Activated CD4-positive, alpha-beta T cell treated with anti-CD3 and anti-CD28 coated beads for 36 hours (primary cell): ENCODE measurements at places on chromosomes 7 and 10. TPM values are rescaled to one million over a fixed set of nuclear protein-coding genes. Genes with fewer than 3 reads are reported as not detected.
A peak's percentile ranks its signal among the peaks of the same experiment; 100 is the strongest.

Gene MYO3A
- not detected for total RNA-seq

Gene NPC1L1
- not detected for total RNA-seq

Gene TMEM213
- not detected for total RNA-seq

Gene TUBB8
- total RNA-seq: not detected

DNA sequence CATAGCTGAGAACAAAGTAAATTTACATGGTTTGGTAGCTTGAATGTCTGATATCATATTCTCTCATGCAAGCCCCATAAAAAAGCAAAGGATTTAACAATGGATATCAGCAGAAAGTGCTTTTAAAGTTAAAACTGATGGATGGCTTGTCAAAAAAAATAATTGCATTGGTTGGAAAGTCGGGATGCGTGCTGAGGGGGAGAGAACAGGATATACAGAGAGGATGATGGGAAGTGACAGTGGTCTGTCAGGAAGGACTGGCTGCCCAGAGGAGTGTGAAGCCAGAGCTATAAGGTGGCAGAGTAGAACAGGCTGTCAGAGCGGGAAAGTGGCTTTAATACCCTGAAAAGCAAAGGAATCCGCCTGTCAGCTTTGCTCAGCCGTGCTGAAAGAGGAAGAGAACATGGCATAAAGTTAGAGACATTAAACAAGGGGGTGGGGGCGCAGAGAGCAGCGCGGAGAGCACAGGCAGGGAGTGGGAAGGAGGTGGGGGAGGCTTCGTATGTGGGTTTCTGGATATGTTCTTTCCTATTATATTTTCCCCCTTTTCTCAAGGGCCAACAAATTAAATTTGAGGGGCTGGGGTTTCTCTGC is 493.0 kb downstream of the LRMDA start:
- no peak for DNase-seq
- no peaks in the 10 kb centered on the region for H3K36me3 ChIP-seq
- no peak overlapping the region for H3K27ac ChIP-seq
- H3K4me3 ChIP-seq: no peak overlapping the region

DNA sequence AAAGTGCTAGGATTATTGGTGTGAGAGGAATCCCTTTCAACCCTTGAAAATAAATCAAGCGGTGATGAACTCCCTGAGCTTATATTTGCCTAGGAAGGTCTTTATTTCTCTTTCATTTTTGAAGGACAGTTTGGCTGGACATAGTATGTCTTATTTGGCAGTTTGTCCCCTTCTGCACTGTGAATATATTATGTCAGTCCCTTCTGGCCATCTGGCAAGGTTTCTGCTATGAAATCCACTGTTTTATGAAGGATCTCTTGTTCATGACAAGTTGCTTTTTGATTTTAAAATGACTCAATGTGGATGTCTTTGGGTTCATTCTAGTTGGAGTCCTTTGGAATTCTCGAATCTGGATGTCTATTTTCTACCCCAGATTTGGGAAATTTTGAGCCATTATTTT is 21.7 kb upstream of the MCM10 start:
- H3K4me1 ChIP-seq: no peaks in the 10 kb centered on the region
- DNase-seq: no peak
- H3K4me3 ChIP-seq: no peak overlapping the region
- H3K27ac ChIP-seq: no peak overlapping the region

GRCh38 chr10:63720676-63721075 is 199.5 kb downstream of the REEP3 start:
- no peak for DNase-seq
- H3K36me3 ChIP-seq: no peaks in the 10 kb centered on the region
- H3K4me1 ChIP-seq: peaks cover 7% of the 10 kb centered on the region

DNA sequence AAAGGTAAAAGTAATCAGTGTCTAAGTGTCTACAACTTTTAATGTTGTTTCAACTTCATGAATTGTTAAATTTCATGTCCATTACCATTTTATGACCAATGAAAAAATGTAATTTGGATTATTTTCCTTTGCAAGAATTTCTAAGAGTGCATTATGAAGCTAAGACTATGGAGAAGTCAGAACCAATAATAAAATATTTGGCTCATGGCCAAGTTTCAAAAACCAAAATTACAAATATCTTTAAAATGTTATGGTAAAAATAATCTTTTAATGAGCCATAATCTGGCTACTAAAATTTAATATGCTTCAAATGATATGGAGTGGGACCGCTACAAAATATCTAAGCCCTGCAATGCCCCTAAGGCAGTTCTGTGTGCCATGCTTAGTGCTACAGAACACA is 294.1 kb upstream of the SMIM30 start:
- H3K27ac ChIP-seq: no peak overlapping the region
- no peaks in the 10 kb centered on the region for H3K36me3 ChIP-seq
- DNase-seq: no peak
- H3K27me3 ChIP-seq: peaks cover 6% of the 10 kb centered on the region
- no peak overlapping the region for H3K4me3 ChIP-seq

GRCh38 chr10:119337796-119338432 is 130.5 kb downstream of the GRK5 start:
- H3K36me3 ChIP-seq: peaks cover 16% of the 10 kb centered on the region
- H3K4me3 ChIP-seq: no peak overlapping the region
- peaks cover 26% of the 10 kb centered on the region for H3K4me1 ChIP-seq
- H3K27ac ChIP-seq: no peak overlapping the region
- no peak for DNase-seq
- no peaks in the 10 kb centered on the region for H3K27me3 ChIP-seq

GRCh38 chr7:139791316-139791715 is 13.5 kb upstream of the HIPK2 start:
- no peaks in the 10 kb centered on the region for H3K36me3 ChIP-seq
- no peaks in the 10 kb centered on the region for H3K4me1 ChIP-seq
- H3K27ac ChIP-seq: no peak overlapping the region
- DNase-seq: no peak
- H3K27me3 ChIP-seq: no peaks in the 10 kb centered on the region
- H3K4me3 ChIP-seq: no peak overlapping the region

DNA sequence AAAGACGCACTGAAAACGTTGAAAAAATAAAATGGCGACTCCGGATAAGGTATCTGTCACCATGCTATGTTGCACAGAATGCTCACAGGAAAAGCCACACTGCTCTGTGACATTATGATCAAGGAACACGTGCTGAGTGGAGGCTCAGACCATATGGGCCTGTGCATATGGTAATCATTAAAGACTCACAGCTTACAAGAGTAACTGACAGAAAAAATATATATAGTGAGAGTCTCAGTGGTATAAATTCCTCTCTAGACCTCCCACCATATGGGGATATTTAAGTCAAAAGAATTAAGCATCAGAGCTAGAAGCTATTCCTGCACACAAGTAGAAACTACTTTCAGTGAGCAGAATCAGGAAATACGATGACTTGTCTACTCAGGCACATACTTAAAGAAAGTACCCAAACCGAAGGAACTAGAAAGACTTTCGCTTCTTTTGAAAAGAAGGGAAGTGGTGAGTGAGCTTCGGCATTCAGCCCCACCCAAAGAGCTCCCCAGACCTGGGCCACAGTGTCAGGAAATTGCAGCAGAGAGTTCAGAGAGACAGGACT is 65.1 kb upstream of the MPP7 start:
- peak overlapping the region; percentile 96 for H3K27ac ChIP-seq
- peak overlapping the region; percentile 54 for H3K4me3 ChIP-seq
- H3K36me3 ChIP-seq: peaks cover 2% of the 10 kb centered on the region
- peak; percentile 76 for DNase-seq
- H3K27me3 ChIP-seq: no peaks in the 10 kb centered on the region

DNA sequence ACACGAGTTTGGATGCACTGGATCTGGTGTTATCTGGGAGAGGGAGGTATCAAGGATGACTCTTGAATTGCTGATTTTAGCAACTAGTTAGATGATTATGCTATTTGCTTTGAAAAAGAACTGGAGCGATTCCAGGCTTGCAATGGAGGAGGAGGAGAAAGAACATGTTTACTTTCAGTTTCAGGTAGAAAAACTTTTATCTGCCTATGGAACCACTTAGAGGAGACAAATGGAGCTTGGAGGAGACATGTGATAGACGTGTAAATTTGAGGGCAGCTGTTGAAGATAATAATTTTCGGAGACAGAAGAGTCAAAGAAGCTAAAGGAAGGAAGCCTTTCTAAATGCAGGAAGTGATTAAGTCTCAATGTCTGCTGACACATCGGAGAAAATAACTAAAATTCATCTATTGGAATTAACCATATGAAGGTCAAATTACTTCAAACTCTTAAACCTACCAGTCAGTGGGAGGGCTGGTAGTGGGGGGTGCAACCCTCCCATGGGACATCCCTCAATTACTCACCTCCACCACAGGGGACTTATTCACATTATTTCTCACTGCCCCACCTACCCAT is 56.4 kb upstream of the GNAI1 start:
- DNase-seq: peak; percentile 44
- no peaks in the 10 kb centered on the region for H3K36me3 ChIP-seq
- peaks cover 12% of the 10 kb centered on the region for H3K4me1 ChIP-seq
- H3K27me3 ChIP-seq: no peaks in the 10 kb centered on the region
- peak overlapping the region; percentile 74 for H3K27ac ChIP-seq
- peak overlapping the region; percentile 34 for H3K4me3 ChIP-seq

- peak overlapping the region; percentile 77 for H3K4me3 ChIP-seq
- peaks cover 5% of the 10 kb centered on the region for H3K36me3 ChIP-seq
- H3K27ac ChIP-seq: peak overlapping the region; percentile 96
These were observed 1.5 kb downstream of the SLC25A13 start for GRCh38 chr7:96320442-96320841.

GRCh38 chr7:76272851-76273497 is 29.5 kb upstream of the HSPB1 start:
- H3K4me1 ChIP-seq: peaks cover 19% of the 10 kb centered on the region
- DNase-seq: no peak
- H3K27ac ChIP-seq: peak overlapping the region; percentile 22
- peak overlapping the region; percentile 4 for H3K4me3 ChIP-seq

GRCh38 chr7:121355574-121355973 is 26.8 kb downstream of the WNT16 start:
- no peaks in the 10 kb centered on the region for H3K4me1 ChIP-seq
- DNase-seq: no peak
- peaks cover 21% of the 10 kb centered on the region for H3K36me3 ChIP-seq
- no peak overlapping the region for H3K27ac ChIP-seq
- H3K4me3 ChIP-seq: no peak overlapping the region
- H3K27me3 ChIP-seq: no peaks in the 10 kb centered on the region

DNA sequence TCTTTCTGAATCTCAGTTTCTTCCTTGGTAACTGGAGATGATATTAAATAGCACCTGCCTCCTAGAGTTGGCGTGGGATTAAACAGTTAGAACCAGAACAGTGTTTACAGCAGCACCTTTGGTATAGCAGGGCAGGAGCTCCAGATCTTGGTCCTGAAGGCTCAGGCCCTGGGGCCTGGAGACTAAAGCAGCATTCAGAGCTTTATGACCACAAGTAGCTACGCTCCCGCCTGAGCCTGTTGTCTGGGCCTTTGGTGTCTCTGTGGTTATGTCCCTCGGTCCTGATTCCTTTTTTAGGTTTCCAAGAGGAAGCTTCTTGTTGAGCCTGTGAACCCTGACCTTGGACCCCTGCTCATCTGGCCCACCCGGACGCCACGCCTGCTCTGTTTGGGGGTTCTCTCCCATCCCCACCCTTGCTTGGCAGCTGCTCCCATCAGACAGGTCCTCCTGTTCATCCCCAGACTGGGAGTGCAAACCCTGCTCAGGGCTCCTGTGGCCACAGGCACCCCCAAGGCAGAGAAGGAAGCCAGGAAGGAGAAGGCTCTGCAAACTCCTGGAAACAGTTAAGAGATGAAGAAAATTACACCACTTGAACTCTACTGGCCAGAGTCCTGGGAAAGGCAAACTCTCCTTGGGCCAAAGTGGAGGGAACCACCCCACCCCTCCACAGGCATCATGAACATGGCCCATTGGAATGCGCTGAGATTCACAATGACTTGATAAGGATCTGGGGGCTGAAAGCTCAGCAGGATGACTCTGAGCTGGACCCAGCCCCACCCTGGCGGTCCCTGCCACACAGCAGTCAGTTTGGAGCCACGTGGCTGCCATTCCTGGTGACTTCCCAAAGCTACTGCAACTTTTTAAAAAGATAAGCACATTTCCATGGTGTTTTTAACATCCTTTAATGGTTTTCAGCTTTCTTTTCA is 50.1 kb upstream of the TMEM72 start:
- H3K4me3 ChIP-seq: no peak overlapping the region
- no peaks in the 10 kb centered on the region for H3K36me3 ChIP-seq
- peaks cover 17% of the 10 kb centered on the region for H3K4me1 ChIP-seq
- no peak overlapping the region for H3K27ac ChIP-seq
